Trophoblast cell (in vitro differentiated cells and primary cell): ENCODE measurements at places on chromosomes 7 and 10.

DNA sequence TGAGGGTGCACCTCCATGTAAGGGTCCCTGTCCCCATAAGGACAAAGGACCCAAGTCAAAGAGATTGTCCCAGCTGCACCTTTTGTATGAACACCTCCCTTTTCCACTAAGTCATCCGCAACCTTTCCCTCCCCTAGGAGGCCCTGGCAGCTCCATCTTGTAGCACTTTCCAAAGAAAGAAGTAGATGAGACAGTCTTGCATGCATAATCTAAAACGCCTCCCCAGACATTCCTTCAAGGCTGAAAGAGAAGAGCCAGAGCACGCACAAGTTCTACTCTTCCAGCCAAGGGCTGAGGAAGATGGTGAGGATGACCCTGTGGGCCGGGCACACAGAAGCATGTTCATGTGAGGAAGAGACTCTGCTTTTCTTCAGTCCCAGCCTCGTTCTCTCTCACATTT lies 194.4 kb downstream of the TNS3 start:
- DNase-seq = no peak

- DNase-seq = no peak
Measured at GRCh38 chr7:131224996-131225395, 102.7 kb upstream of the MKLN1 start.

DNA sequence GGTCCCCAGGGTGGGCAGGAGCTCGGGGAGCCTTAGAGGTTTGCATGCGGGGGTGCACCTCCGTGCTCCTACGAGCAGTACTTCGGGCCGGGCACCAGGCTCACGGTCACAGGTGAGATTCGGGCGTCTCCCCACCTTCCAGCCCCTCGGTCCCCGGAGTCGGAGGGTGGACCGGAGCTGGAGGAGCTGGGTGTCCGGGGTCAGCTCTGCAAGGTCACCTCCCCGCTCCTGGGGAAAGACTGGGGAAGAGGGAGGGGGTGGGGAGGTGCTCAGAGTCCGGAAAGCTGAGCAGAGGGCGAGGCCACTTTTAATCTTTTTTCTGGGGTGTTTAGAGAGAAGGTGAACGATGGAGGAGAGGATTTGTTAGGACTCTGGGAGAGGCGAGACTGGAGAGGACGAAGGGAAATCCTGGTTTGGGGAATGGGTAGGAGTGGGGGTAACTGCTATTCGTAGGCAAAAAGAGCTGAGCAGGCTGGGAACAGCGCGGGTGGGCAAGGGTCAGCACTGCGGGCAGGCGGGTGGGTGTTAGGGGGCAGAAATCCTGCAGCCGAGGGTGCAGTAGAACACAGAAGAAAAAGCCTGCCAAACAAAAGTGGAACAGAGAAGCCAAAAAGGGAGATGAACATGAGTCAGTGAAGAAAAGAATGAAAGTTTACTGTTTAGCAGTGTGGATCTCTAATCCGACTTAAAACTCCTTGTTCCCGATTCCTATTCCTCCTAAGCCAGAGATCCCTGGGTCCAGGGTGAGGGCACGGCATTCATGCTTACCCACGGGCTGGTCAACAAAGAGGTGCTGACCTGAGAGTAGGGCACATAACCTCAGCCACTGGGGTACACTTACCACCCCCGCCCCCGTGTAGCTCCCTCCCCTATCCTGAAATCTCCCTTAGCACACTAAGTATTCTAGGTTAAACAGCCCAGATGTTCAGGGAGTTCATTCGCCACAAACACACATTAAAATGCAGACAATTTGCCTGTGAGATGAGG lies 26.9 kb downstream of the PRSS2 start:
- no peak for DNase-seq

DNA sequence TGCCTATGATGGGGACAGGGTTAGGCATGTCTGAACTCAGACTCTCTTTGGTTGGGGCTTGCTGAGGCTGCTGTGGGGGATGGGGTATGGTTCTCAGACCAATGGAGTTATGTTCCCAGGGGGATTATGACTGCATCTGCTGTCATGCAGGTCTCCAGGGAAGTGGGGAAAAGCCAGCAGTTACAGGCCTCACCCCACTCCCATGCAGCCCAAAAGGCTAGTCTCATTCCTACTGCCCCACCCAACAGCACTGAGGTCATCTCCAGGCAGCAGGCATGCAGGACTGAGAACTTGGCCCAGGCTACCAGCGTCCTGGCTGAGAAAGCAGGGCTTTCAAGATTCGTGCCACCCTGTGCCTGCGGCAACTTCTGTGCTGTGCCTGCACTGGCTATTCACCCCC lies 373.3 kb downstream of the HTR7 start:
- DNase-seq = no peak

- DNase-seq = no peak
Measured at GRCh38 chr10:128422190-128422589, 296.0 kb upstream of the MKI67 start.
